Stimulated activated CD4-positive, alpha-beta T cell treated with anti-CD3 and anti-CD28 coated beads, Interleukin-4, amount 100 ng/mL, for 24 hours (primary cell): ENCODE measurements at places on chromosomes 3 and 15.
A peak's percentile ranks its signal among the peaks of the same experiment; 100 is the strongest.

DNA sequence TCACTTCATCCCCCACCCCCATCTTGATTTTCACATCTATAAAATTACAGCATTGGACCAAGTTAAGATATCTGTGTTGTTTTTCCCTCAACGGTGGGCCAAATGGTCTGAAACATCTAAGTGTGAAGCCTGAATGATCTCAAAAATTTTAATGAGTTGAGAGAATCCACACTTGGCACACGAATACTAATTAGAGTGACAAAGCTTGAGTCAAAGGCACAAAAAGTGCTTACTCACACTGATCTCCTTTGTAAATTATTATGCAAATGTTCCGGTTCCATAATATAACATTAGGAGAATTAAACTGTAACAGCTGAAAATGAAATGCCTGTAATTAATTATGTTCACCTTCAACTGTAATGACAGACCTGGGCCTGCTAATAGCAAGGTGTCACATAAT, 33.6 kb downstream of the GPR176 start:
- DNase-seq, result no peak

GRCh38 chr3:72082186-72082715, 297.3 kb upstream of the PROK2 start:
- DNase-seq, result no peak

DNA sequence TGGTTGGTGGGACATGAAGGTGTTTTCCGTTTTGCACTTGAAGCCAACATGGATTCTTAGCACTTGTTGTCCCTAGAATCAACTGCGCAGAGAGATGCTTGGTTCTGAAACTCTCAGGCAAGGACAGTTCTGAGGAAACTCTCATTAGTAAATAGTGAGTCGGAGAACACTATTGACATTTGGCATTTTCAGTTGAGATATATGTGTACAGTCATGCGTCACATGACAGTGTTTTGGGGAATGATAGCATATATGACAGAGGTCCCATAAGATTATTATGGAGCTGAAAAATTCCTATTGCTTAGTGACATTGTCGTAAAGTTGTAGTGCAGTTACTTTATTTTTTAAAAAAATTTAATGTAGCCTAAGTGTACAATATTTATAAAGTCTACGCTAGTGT, 5.8 kb downstream of the APBA2 start:
- DNase-seq, result no peak

DNA sequence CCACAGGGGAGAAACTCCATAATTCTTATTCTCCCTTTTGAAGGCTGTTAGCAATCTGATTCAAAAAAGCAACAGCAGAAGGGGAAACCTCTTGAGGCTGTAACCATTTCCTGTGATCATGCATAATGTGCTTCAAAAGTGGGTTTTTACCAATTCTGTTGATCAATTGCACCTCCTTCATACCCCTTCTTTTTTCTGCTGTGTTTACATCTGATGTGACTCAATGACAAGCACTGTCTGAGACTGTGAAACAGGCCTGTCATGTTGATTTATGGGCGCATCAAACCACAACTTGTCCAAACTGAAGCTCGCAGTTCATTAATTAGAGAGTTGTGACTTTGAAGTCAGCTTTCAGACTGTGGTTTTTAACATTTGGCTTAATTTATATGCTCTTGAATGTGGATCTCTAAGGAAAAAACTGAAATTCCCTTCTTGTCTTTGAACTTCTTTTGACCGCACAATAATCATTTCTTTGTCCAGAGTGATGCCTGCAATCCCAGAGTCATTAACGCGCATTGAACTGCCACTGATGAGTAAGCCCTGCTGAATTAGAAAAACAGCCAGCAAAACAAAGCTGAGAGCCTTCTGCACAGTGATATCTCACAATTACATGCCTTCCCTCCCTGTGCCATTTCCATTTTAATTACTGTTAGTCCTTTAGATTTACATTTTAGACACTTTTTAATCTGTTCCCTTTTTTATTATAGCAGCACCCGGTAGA, 532.8 kb downstream of the FOXP1 start:
- DNase-seq, result peak; percentile 53

- no peak for DNase-seq
Measured at GRCh38 chr3:173939331-173939730, 541.8 kb downstream of the NLGN1 start.

GRCh38 chr3:11705049-11705448, 61.3 kb upstream of the VGLL4 start:
- no peak for DNase-seq

- no peak for DNase-seq
Measured at GRCh38 chr3:67196677-67197076, 198.6 kb downstream of the KBTBD8 start.

DNA sequence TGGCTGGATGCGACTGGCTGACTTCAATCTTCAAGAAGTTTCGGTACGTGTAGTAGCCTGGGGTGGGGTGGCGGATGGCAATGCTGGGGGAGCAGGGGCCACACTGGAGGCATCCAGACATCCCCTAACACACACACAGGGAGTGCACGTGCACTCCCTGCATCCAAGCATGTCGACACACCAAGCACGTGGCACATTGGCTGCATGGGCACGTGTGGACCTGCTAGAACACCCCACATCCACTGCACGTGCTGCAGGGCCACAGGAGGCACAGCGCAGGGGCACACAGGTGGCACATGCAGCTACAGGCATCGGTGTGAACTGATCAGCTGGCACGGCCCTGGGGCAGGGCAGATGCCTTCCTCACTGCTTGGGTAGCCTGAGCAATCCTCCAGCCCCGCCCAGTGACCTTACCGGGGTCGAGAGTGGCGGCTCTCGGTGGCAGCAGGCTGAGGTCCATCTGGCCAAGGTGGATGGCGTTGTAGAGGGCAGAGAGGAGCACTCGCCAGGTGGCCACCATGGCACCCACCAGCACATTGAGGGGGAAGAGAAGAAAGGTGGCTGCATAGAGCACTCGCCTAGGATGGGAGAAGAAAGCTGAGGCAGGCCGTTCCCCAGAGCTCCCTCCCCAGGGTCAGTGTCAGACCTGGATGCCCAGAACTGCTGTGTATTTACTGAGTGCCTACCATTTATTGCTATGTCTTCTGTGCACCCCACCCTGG, 7.5 kb downstream of the ISLR start:
- no peak for DNase-seq

DNA sequence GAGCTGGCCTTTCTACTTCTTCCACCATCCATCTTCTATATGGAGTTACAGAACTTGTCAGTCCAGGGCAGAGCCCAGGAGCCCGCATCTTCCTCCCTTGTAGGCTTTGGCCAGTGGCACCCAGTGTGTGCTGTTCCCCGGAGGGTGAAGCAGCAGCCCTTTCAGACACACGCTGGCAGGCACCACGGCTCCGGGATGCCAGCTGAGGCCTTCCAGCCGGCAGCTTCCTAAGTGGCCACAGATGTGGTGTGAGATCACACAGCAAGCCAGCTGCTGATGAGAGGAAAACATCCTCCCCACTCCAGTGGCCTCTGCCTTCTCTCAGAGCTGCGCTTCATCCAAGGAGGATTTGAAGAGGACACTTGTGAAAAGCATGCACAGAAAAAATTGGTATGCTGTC, 24.1 kb downstream of the CRABP1 start:
- no peak for DNase-seq

DNA sequence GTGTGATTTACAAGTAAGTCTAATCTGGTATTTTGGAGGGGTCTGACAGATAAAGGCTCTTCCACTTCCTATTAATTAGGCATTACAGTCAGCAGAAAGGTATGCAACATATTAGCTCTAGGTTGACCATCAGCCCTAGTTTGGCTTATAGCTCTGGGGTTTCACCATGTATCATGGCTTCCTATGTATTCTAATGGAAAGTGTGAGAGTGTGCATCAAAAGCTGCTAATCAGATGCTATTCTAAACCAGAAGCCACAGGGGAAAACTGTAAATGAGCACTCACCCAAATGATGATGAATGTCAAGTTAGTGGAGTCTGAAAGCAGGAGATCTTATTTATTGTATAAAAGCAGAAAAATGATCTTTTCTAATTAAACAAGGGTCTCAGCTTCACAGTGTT, 149.2 kb upstream of the MITF start:
- no peak for DNase-seq

DNA sequence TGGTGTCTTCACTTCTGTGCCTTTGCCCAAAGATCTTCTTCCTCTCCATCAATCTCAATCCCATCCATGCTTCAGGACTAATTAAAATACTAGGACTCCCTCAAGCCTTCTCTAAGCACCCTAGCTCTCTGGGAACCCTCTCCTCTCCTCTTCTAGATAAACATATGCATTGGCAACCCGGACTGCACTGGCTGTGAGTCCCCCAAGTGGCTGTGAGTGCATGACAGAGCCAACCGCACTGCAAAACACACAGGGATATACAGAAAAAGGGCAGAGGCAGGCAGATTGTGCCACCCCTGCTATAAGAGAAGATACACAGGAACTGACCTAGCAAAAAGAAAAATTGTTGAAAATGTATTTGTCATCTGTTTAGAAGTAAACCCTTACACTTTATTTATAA, 457.1 kb downstream of the MFSD1 start:
- DNase-seq, result no peak

GRCh38 chr3:17901893-17902292, 159.5 kb upstream of the TBC1D5 start:
- DNase-seq, result no peak

DNA sequence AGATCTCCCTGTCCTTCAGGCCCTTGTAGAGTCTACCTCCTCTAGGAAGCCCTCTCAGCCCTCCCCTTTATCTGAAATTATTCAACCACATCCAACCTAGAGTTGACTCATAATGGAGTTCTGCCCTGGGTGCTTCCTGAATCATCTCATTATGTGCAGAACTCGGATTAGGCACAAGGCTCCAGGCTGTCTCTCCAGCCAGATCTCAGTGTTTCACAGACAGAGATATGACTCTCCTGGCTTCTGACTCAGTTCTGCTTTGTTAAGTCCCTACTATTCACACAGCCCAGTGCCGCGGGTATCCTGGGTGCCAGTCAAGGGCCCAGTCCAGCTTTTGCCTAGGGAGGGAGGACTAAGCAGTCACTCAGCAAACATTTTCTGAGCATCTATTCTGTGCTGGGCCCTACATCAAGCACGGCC, 9.3 kb downstream of the STRA6 start:
- DNase-seq, result no peak

GRCh38 chr15:70316059-70316600, 218.4 kb upstream of the TLE3 start:
- no peak for DNase-seq

GRCh38 chr3:29153811-29154210, 127.1 kb upstream of the RBMS3 start:
- peak; percentile 7 for DNase-seq

- no peak for DNase-seq
Measured at GRCh38 chr3:30775040-30775439, 119.4 kb downstream of the GADL1 start.

DNA sequence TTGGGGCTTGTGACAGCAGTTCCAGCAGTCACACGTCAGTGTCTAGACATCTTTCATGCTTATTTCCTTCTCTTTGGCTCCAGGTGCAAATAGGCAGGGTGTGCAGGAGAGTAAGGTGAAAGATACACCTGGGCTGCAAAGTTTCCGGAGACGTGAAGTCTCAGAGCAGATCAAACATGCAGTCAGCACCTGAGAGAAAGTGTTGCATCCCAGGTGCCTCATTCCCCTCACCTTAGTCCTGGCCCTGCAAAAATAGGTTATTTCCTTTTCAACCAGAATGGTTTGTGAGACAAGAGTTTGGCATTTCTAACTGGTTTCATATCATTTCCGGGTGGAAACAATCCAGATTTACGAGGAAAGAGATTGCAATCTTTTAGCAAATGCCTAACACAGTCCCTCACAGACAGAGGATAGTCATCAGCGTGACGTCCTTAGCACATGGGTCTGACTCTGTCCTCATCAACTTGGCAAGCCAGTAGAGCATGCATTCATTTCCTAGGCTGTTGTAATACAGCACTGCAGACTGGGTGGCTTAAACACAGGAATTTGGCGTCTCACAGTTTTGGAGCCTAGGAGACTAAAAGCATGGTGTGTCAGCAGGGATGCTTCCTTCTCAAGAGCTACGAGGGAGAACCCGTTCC, 58.2 kb upstream of the ARRDC4 start:
- DNase-seq, result no peak

DNA sequence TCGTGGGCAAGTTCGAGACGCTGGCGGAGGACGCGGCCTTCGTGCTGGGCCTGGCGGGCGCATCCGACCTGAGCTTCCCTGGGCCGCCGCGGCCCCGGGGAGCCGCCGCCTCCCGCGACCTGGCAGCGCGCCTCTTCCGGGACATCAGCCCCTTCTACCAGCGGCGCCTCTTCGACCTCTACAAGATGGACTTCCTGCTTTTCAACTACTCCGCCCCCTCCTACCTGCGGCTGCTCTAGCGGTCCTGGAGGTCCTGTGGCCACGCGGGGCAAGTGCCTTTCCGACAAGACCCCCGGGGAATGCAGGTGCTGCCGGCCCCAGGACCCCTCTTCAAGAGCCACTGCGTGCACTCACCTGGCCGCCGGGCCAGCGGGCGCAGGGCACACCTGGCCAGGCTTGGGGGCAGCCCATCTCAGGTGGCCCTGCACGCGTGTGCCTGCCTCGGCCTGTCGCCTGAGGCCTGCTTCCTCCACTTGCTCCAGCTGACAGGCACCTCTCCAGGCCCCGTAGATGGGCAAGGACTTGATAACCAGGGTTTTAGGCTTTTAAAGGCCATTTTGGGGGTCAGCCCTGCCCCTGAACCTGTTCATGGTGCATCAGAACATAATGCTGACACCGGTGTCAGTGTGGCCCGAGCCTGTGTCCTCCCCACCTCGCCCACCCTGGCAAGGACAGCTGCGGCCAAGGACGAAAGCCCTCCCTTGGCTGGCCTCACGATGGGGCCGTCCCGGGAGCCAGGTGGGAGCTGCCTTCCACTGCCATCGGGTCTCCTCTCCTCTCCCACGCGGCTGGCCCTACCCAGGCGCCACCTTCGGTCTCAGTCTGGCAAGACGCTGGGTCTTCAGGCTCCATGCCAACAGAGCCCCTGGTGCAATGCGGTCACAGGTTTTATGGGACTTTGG, 16.1 kb downstream of the C3orf22 start:
- DNase-seq, result no peak

GRCh38 chr15:96329403-96329981, 1.0 kb upstream of the NR2F2 start:
- DNase-seq, result no peak
